ENCODE measurements at places on chromosomes 7 and 10. TPM values are rescaled to one million over a fixed set of nuclear protein-coding genes. Genes with fewer than 3 reads are reported as not detected.

DNA sequence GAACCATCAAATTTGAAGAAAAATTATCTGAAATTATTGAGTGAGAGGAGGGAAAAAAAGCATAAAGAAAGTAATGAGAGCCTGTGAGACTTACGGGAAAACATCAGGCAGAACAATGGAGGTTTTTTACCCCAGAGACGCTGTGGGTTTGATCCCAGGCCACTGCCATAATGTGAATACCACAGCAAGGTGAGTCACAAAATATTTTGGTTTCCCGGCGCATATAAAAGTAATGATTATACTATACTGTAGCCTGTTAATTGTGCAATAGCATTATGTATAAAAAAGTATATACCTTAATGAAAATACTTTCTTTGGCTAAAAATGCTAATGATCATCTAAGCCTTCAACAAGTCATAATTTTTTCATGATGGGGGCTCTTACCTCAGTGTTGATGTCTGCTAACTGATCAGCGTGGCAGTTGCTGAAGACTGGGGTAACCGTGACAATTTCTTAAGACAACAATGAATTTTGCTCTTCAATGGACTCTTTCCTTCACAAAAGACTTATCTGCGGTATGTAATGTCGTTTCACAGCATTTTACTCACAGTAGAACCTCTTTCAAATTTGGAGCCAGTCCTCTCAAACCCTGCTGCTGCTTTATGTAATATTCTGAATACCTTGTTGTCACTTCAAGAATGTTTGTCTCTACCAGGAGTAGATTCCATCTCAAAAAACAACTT, 97.0 kb upstream of the FAM20C start:
- DNase-seq = no peak

The TAS2R5 gene
- 14.9 TPM for polyA plus RNA-seq

The DPYSL4 gene
- 22.3 TPM for polyA plus RNA-seq

GRCh38 chr10:51156926-51157325, 82.6 kb downstream of the PRKG1 start:
- DNase-seq = no peak

The AFAP1L2 gene
- polyA plus RNA-seq = 42.1 TPM

GRCh38 chr10:43235070-43235900, 31.6 kb downstream of the RASGEF1A start:
- DNase-seq = no peak

DNA sequence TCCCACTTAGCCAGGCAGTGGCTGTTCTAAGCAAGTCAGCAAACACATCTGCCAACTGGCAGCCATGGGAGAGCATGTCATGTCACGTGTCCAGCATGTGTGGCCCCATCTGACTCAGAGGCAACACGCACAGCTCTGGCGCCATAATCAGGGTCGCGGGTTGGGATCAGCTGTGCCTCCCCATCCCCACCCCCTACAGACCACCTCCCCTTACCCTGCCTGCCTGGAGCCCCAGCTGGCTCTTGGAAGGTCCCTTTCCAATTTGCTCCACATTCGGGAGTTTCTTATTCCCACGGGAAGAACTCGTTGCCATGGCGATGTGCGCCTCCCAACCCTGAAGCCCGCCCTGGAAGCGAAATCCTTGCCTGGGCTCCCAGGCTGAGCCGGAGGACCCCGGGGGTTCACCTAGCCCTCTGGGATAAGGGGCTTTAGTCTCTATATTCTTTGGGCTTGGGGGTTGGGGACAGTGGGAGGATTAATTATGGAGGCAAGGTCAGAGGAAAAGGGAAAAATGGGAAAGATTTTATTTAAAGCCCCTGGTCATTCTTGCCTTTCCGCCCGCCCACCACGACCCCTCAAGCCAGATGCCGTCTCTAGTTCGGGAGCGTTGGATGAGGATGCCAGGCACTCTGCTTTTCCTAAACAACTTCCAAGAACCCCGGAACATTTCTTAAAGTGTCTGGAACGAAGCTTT, 283.7 kb downstream of the ZEB1 start:
- DNase-seq = peak; percentile 74

DNA sequence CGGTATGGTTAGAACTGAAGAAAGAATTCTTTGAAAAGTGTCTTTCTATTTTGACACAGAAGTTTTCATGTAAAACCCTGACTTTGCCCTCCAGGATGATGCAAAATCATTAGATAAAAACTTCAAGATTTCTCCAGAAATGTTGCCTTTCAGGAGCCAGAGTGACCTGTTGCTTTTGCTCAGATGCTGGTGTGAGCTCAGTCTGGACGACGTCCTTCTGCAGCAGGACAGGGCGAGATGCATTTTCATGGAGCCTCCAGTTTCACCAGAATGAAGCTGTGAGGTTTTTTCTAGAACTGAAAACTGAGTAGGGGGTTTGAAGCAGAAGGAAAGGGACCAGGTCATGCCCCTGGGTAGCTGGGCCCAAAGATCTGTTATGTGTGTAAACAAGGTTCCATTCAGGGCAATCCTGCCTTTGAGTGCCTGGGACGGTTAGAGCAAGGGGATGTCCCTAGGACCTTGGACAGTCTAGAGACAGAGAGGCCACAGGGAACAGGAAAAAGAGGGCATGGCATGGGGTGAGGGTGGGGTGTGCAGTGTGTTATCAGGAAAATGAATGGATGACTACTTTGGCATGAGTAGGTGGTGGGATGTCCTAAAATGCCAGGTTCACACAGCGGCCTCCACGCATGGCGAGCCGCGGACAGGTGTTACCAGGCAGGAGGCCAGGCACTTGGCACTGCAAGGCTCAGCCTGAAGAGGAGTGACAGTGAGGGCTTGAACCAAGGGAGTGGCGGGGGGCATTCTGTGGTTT, 356.3 kb downstream of the CXCL12 start:
- DNase-seq = no peak

DNA sequence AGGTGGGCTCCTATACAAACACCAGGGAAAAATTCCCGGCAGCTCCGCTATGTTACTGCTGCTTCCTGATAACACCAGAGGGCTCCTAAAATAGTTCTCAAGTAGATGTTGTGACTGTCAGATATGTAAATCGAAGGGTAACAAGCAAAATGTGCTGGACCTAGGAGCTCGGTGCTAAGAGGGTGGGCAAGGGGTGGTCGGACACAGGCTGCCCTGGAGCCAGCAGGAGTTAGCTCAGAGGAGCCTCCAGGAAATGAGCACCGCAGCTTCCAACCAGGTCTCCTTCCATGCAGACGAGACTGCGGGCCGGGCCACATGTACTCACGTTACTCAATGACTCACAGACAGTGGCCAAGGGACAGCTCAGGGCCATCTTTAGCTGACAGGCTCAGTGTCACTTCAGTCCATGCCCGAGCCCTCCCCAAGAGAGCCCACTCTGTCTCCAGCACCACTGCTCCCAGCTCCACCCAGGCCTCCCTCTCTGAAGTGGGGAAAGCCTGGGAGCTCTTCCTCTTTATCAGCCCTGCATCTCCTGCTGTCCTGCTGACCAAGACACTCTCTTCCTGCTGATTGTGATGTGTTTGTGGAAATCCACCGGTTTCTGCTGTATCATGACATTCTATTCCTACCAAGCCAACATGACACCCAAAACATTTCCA, 37.2 kb upstream of the TMEM273 start:
- DNase-seq = no peak
